PC-9 (cell line): ENCODE measurements at places on chromosomes 3 and 15. TPM values are rescaled to one million over a fixed set of nuclear protein-coding genes. Genes with fewer than 3 reads are reported as not detected.
A peak's percentile ranks its signal among the peaks of the same experiment; 100 is the strongest.

DNA sequence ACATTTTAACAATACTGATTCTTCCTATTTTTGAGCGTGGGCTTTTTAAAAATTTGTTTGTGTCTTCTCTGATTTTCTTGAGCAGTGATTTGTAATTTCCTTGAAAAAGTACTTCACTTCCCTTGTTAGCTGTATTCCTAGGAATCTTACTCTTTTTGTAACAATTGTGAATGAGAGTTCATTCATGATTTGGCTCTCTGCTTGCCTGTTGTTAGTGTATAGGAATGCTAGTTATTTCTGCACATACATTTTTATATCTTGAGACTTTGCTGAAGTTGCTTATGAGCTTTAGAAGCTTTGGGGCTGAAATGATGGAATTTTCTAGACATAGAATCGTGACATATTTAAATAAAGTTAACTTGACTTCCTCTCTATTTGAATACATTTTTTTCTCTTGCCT lies 582.8 kb upstream of the BCHE start:
- no peak overlapping the region for H3K27ac ChIP-seq
- H3K4me3 ChIP-seq, result no peak overlapping the region
- no peaks in the 10 kb centered on the region for H3K36me3 ChIP-seq
- H3K27me3 ChIP-seq, result no peaks in the 10 kb centered on the region

- no peak for DNase-seq
- no peaks in the 10 kb centered on the region for H3K4me1 ChIP-seq
- H3K36me3 ChIP-seq, result no peaks in the 10 kb centered on the region
- no peak overlapping the region for H3K4me3 ChIP-seq
- no peak overlapping the region for H3K27ac ChIP-seq
Measured at GRCh38 chr3:95048564-95048963, 985.7 kb downstream of the NSUN3 start.

DNA sequence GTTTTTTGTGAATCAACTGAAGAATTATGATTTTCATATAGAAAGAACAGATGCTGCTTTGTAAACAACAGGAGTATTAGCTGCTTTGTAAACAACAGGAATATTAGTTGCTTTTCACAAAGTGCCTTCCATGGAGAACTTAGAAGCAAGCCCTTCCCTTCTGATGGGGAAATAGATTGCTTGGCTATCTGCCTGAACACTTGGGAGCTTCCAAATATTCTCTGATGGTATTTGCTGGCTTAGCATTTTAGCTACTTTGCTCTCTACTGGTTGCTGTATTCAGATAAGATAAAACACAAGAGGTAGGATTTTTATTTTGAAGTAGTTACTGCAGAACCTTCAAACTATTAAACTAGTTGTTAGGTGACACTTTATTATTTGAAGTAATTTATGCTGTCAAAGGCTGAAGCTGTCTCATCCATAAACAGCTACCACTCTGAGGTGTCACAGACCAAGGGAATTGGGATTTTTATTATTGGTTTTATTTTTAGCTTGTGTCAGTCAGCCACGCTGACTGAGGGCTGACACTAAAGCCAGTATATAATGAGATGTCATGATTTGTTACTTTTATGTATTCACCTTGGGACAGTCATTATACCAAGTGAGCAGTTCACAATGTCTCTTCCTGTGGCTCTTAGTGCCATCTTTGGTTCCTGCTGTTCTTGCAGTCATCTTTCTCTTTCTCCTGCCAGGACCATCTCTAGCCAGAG lies 50.0 kb downstream of the ZIC1 start:
- no peak overlapping the region for H3K4me3 ChIP-seq
- no peaks in the 10 kb centered on the region for H3K36me3 ChIP-seq
- H3K4me1 ChIP-seq, result no peaks in the 10 kb centered on the region
- DNase-seq, result no peak

GRCh38 chr3:107241217-107241616 lies 136.0 kb upstream of the CCDC54 start:
- H3K27ac ChIP-seq, result no peak overlapping the region
- peaks cover 54% of the 10 kb centered on the region for H3K4me1 ChIP-seq
- DNase-seq, result peak; percentile 67

Gene ATP13A5
- total RNA-seq, result not detected in 2 replicates

- H3K4me3 ChIP-seq, result no peak overlapping the region
- no peaks in the 10 kb centered on the region for H3K36me3 ChIP-seq
- no peak overlapping the region for H3K27ac ChIP-seq
- no peak for DNase-seq
- no peaks in the 10 kb centered on the region for H3K27me3 ChIP-seq
Measured at GRCh38 chr3:139129892-139130291, 85.2 kb upstream of the PRR23C start.

GRCh38 chr3:74041068-74041675 lies 416.4 kb upstream of the PDZRN3 start:
- H3K4me3 ChIP-seq, result no peak overlapping the region
- no peaks in the 10 kb centered on the region for H3K36me3 ChIP-seq
- H3K4me1 ChIP-seq, result no peaks in the 10 kb centered on the region
- no peaks in the 10 kb centered on the region for H3K27me3 ChIP-seq
- no peak overlapping the region for H3K27ac ChIP-seq

Gene ZIC4
- total RNA-seq, result not detected in 2 replicates

Gene KCNAB1
- 1.4 and 3.3 TPM in 2 replicates for total RNA-seq

- H3K27ac ChIP-seq, result no peak overlapping the region
- DNase-seq, result no peak
- no peaks in the 10 kb centered on the region for H3K27me3 ChIP-seq
- H3K36me3 ChIP-seq, result no peaks in the 10 kb centered on the region
- no peaks in the 10 kb centered on the region for H3K4me1 ChIP-seq
- no peak overlapping the region for H3K4me3 ChIP-seq
Measured at GRCh38 chr15:94855018-94855408, 623.7 kb downstream of the MCTP2 start.

GRCh38 chr15:68187559-68187958 lies 17.6 kb downstream of the CALML4 start:
- no peak overlapping the region for H3K27ac ChIP-seq
- no peak for DNase-seq

Gene ITIH1
- not detected in 2 replicates for total RNA-seq

DNA sequence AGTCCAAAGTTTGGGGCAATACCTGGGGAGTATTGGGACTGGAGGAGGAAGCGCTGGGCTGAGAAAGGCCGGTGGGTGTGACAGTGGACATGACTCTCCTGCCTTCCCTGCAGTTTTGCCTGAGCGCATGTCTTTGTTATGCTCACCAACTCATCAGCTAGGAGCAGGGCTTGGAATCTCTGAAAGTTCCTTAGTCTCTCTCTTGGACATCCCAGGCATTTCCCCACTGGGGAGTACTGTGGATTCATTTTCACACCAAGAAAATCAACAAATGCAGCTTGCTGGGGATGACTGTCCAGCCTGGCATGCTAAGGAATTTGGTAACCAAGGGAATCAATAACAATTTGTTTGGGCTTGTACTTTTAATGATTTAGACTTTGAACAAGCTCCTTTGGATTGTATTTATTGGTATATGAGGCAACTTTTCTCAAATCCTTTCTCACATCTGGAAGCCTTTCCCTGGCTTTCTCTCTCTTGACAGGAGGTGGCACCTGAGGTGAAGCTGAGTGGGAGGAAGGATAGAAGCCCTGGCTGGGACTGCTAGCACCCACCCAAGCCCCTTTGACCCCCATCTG lies 48.5 kb upstream of the CHST2 start:
- no peak overlapping the region for H3K27ac ChIP-seq
- DNase-seq, result no peak
- H3K4me1 ChIP-seq, result no peaks in the 10 kb centered on the region
- H3K4me3 ChIP-seq, result no peak overlapping the region
- no peaks in the 10 kb centered on the region for H3K36me3 ChIP-seq
- no peaks in the 10 kb centered on the region for H3K27me3 ChIP-seq

- no peaks in the 10 kb centered on the region for H3K4me1 ChIP-seq
- H3K27ac ChIP-seq, result no peak overlapping the region
- H3K27me3 ChIP-seq, result no peaks in the 10 kb centered on the region
- no peaks in the 10 kb centered on the region for H3K36me3 ChIP-seq
Measured at GRCh38 chr3:44795197-44795596, 33.6 kb downstream of the KIF15 start.

Gene TMEM43
- 62.3 and 64.7 TPM in 2 replicates for total RNA-seq

GRCh38 chr3:100209948-100210771 lies 50.6 kb upstream of the TBC1D23 start:
- H3K4me3 ChIP-seq, result no peak overlapping the region
- H3K27me3 ChIP-seq, result no peaks in the 10 kb centered on the region
- H3K27ac ChIP-seq, result no peak overlapping the region
- no peaks in the 10 kb centered on the region for H3K36me3 ChIP-seq
- no peaks in the 10 kb centered on the region for H3K4me1 ChIP-seq
- DNase-seq, result no peak

DNA sequence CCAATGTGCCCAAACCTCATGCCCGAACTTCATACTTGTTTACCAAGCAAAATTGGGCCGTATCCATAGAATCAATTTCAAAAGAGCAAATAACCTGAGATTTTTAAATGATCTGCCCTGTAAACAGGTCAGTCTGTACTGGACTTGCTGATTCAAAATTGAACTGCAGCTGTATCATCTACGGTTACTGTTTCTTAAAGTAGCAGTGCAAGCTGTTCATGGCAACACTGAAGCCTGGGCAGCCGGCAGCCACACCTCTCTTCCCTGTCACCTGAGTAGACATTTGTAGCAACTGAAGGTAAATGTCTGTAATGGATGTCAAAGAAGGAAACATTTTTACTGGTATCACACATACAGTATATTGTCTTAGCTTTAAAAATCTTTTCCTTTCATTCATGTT lies 10.6 kb downstream of the EIF4E3 start:
- no peaks in the 10 kb centered on the region for H3K36me3 ChIP-seq
- H3K4me3 ChIP-seq, result no peak overlapping the region

DNA sequence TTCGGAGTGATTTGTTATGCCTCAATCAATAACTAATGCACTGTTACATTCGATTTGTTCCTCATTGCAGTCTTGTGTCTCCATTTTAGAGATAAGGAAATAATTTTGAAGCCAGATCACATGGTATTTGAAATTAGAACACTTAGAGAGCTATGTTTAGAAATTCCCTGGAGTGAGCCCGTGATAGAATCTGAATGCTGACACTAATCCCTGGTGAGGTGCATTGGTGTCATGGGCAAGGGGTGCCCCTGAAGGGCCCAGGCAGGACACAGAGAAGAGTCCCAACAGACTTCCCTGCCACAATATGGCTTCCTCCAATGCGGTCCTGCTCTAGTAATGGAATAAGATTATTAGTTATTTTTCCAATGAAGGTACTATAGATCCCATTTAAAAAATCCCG lies 223.0 kb downstream of the NR2F2 start:
- H3K36me3 ChIP-seq, result no peaks in the 10 kb centered on the region
- H3K27me3 ChIP-seq, result 0 out of 2 replicates have a peak, but pooled peaks cover 6% of the 10 kb centered on the region
- no peak overlapping the region for H3K27ac ChIP-seq
- DNase-seq, result no peak
- H3K4me3 ChIP-seq, result no peak overlapping the region

Gene GPR62
- total RNA-seq, result not detected in 2 replicates

DNA sequence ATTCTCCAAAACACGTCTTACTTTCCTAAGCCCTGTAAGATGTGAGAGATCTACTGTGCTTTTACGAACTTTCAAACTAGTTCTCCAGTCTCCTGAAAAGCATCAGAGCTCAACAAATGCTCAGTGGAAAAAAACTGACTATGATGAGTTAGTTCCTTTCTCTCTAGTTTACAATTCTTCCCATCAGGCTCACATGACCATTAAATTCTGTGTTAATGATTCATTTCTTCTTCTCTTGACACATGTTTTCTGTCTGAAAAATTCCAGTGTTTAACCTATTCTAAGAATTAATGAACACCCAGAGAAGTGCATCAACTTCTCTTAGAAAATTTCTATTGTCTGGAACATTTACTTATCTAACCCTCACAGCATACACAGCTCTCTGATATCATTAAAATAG lies 844.3 kb downstream of the SI start:
- H3K27me3 ChIP-seq, result no peaks in the 10 kb centered on the region
- no peaks in the 10 kb centered on the region for H3K36me3 ChIP-seq
- DNase-seq, result no peak
- no peak overlapping the region for H3K27ac ChIP-seq

DNA sequence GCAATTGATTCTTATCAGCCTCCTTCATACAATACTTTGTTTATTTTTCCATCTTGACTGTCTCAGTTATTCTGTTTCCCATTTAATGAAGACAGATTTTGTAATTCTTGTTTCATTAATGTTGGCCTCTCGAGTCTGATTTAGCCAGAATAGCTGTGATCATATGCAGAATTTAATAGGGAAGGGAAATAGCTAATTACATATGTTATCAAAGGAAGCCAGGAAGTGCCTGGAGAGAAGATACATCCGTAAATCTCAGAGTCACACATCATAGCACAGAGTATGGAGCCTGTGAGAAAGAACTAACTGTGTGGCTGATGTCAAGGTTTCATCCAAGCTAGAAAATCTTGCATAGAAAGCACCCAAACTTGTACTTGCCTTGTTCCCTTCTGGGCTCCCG lies 288.9 kb upstream of the SLCO3A1 start:
- no peaks in the 10 kb centered on the region for H3K36me3 ChIP-seq
- H3K4me1 ChIP-seq, result peaks cover 32% of the 10 kb centered on the region
- no peak overlapping the region for H3K27ac ChIP-seq
- H3K4me3 ChIP-seq, result no peak overlapping the region

Gene MLF1
- total RNA-seq, result 52.3 and 55.5 TPM in 2 replicates

Gene SEMA3G
- 1.3 and 1.4 TPM in 2 replicates for total RNA-seq

Gene WDR93
- total RNA-seq, result 1.1 and 1.8 TPM in 2 replicates

DNA sequence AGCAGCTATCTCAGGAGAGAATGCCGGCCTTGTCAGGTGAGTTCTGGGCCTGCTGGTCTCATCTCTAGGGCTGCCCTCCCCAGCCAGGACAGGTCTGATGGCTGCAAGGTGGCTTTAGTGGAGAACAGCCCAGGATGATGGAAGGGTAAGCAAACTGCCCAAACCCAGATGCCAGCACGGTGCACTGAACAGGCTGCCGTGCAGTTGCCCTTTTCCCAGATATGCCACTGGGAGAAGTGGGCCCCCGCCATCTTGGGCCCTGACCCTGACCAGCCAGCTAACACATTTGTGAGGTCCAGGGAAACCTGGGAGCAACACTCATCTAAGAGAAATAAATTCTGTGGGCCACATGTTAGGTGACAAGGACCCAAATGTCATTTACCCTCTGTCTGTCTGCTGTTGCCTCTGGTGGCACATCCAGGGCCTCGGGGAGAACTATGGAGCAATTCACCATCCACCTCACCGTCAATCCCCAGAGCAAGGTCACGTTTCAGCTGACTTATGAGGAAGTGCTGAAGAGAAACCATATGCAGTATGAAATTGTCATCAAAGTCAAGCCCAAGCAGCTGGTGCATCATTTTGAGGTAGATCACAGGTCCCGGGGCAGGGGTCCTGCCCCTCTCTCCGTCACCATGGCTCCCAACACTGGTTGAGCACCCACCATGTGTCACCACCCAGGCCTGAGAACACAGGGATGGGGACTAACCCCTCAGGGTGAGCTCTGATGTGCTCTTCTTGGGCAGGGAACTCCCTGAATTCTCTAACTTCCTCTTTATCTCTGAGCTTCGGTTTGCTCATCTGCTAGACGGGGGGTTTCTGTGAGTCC lies 1.8 kb downstream of the ITIH1 start:
- DNase-seq, result no peak
- H3K27me3 ChIP-seq, result peaks cover 24% of the 10 kb centered on the region
- H3K4me1 ChIP-seq, result no peaks in the 10 kb centered on the region; the same call in 1 of the 2 replicates
- H3K36me3 ChIP-seq, result no peaks in the 10 kb centered on the region
- H3K27ac ChIP-seq, result no peak overlapping the region

- H3K27me3 ChIP-seq, result no peaks in the 10 kb centered on the region
- DNase-seq, result no peak
- H3K27ac ChIP-seq, result no peak overlapping the region
- H3K4me3 ChIP-seq, result no peak overlapping the region
Measured at GRCh38 chr15:43883571-43883970, 56.8 kb downstream of the WDR76 start.

GRCh38 chr15:74144153-74144775 lies 13.9 kb downstream of the ISLR2 start:
- peaks cover 14% of the 10 kb centered on the region for H3K4me1 ChIP-seq
- H3K4me3 ChIP-seq, result no peak overlapping the region
- no peak for DNase-seq
- H3K27me3 ChIP-seq, result no peaks in the 10 kb centered on the region
